Right hindlimb (tissue), 1 donor: ENCODE measurements at places on chromosomes 12 and 14.

DNA sequence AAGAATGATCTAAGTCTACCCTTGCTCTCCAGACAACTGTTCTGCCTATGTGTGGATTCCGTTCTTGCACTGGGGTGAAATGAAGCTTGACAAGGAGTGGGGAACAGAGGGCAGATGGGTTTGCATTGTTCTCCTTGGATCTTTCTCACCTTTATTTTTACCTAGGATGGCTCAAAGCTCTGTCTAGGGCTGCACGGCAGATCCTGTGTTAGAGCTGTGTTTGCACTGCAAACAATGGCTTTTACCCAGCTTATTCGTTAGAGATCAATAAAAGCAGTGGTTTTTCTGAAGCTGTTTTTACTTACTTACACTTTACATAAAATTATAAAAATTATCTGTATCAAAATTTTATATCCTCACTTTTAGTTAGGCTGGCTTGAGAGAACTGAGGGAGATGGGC is 105.1 kb downstream of the LRIG3 start:
- DNase-seq: no peak

- no peak for DNase-seq
Measured at GRCh38 chr14:102077382-102077709, 9.5 kb downstream of the HSP90AA1 start.

GRCh38 chr12:2633825-2634200 is 161.0 kb upstream of the FKBP4 start:
- DNase-seq: no peak

- DNase-seq: peak; percentile 55
Measured at GRCh38 chr12:49369411-49370145, 2.3 kb downstream of the SPATS2 start.

- no peak for DNase-seq
Measured at GRCh38 chr14:35989736-35990135, 163.6 kb downstream of the BRMS1L start.

DNA sequence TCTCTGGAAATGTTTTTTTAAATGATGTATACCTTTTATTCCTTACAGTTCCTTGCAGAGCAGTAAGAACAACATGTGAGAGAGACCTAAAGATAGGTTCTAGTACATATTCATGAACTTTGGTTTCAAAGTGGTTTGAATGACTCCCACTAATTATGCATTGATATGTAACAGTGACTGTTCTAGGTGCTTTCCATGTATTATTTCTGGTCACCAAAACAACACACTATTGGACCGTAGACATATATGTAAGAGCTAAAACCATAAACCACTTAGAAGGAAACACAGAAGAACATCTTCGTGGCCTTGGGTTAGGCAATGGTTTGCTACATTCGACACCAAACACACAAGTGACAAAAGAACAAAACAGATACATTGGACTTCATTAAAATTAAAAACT is 37.9 kb downstream of the SOX5 start:
- no peak for DNase-seq

DNA sequence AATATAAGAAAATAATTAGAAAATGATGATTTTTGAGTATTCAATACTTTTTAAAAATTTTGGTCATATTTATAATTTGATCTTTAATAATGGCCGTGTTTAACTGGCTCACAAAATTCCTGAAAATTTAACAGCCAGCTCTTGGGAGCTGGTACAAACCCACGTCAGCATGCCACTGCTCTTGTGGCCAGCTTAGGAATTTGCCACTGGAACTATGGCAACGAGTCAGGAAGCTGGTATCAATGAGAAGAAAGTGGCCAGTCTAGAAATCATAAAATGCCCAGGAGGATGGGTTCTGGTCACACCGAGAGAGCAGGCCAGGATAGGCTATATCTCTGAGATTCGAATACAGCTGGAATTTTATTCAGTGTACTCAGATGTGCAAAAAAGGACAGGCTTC is 72.2 kb upstream of the PLEKHG3 start:
- DNase-seq: no peak

DNA sequence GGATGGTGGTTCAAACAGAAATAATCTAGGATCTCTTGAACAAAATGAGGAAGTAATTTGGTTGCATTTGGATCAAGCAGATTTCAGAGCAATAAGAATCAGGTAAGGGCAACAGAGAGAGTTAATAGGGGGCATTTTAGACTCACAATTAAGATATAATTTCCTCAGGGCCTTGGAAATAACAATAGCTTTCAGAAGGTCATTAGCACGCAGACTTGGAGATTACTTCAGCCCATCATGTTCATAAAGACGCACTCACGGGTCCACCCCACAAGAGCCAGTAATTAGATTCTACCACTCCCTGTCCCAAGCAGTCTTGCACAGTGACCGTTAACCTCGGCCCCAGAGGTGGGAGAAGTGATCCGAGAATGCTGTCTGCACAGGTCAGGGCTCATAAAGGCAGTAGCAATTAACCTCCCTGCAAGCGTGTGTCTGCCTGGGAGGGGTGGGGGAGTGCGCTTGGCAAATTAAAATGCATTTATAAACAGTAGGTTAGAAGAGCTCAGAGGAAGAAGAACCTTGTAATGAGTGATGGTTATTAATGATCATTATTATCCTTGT is 125.7 kb upstream of the CCDC196 start:
- no peak for DNase-seq

DNA sequence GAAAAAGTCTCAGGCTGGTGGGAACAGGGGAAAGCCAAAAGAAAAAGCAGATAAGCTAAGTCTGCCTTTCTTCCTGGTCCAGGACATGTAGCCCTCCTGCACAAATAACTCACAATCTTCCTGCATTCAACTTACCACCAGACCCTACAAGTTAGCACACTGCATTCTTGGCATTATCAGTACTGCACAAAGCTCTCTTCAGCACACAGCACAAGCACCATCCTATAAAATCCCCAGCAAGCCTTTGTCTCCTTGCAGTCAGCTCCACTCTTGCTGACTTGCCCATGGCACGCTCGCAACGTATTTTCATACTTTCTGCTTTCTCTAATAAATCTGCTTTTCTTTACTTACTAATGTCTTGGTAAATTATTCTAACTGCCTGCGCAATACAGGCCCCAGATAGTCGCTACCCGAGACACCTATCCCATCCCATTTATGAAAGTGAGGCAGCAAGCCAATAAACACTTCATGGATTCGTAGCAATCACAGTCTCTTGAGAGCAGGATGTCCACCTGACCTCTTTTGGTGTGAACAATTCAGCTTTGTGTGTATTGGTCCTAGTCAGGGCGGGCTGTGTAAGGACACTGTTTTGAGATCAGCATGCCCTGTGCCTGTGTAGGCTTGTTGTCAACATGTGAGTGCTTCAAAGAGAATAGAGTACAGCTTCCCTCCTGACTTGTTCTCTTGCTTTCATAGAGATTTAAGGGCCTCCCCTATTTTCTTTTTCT is 49.0 kb downstream of the TMEM117 start:
- DNase-seq: no peak

DNA sequence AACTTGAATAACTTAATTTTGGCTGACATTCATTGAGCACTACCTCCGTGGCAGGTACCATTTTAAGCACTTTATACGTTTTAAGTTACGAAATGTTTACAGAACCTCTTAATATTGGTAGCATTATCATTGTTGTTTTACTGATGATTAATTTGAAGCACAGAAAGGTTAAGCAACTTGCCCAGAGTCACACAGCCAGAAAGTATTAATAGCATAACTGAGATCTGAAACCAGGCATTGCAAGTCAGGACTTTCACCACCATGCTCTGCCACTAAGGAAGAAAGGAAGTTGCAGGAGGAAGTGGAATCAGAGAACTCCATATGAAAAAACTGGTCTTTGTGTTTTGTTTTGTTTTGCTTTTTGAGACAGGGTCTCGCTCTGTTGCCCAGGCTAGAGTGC is 28.2 kb upstream of the BCAT1 start:
- no peak for DNase-seq

DNA sequence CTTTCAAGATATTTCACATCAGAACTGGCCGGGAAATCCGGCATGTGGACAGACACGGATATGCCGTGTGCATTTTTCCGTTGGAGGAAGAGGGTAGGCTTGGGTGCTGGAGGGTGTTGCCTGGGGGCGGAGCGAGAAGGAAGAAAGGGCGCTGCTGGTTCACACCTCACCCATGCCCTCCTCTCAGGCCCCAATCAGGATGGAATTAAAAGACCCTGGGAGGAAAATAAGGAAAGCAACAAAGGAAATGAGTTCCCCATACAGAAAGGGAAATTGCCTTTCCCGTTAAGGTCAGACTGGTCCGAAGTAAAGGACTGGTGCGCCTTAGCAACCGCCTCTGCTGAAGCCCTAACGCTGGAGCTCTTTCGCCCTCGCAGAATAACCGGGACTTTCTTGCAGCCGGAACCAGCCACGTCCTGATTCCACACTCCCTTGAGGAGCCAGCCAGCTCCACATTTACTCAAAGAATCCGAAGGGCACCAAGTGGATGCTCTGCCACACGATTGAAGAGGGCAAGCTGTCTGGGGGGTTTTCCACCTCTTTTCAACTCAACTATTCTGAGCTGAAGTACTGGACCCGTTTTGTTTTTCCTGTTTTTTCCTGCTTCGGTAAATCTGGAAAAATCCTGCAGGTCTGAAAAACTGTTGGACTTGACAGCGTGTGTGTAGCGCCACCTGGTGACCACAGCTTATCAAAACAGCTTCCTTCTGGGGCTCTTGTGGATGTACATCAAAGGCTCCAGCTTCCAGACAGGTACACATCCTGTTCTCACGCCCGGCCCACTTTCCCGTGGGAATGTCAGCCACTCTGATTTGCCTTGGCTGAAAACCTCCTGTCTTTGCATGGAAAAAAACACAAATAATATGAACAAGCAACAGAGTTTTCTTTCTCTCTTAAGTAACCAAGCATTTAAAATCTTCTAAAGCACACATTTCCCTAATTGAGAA is 37.6 kb upstream of the BCL2L14 start:
- DNase-seq: peak; percentile 86

GRCh38 chr14:75295491-75296345 is 17.1 kb downstream of the FOS start:
- peak; percentile 89 for DNase-seq

- no peak for DNase-seq
Measured at GRCh38 chr12:69527506-69528272, 57.5 kb downstream of the FRS2 start.

DNA sequence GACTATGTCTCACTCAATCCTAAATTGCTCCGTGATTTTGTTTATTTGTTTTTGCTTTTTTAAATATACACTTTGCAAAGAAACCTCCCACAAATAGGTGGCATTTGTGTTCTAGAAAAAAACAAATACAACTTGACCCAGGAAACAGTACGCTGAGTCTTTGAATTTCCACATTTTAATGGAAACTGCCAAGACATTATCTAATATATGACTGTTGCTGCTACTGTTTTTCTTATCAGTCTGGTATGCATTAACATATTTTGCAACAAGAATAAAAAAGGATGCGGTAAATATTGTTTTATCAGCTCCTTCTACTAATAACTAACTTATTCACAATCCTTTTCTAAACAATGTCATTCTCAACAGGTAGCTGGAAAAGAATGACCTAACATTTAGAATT is 187.4 kb downstream of the LRIG3 start:
- no peak for DNase-seq

DNA sequence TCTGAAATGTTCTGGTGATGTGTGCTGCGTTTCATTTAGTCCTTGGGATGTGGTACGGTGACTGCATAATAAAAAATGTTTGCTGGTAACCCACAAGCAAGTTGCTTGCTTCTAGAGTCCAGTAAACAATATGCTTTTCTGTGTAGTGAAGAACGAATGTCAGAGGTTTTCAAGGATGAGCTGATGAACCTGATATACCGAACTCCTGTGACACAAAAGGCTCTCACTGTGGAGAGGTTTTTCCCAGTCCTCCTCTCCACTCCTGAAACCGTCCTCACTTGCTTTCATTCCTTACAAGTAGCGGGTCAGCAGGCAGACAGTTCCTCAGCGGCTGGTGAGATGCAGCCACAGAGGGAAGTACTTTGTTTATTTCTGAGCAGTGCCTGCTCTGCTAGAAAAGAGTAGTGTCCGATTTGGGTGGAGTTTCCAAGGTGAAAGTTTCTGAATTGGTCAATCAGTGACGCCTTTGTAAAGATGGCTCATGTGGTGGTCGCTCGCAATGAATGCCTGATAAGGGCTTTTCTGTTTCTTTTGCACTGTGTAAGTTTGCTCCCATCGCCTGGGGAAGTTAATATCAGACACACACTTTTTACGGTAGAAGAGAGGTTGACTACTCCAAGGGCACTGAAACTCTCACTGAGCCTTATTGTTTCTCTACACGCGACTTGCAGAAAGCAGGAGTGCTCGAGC is 3.0 kb downstream of the ETV6 start:
- DNase-seq: no peak

GRCh38 chr12:18262514-18262913 is 1.2 kb downstream of the PIK3C2G start:
- no peak for DNase-seq

DNA sequence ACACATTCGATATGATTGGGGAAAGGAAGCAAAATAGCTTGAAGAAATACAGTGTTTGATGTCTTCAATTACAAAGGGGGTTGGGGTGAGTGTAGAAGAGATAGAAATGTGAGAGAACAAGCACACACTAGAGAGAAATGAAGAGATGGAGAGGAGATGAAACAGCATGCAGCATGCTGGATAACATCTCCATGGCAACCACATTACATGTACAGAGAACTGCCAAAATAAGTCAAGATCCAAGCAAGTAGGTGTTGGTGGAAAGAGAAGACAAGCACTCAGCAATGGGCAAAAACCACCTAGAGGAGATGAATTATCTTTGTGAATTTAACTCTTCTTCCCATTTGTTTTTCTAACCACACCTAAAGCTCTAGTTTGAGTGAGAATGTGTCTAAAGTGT is 289.8 kb downstream of the GRIN2B start:
- no peak for DNase-seq

DNA sequence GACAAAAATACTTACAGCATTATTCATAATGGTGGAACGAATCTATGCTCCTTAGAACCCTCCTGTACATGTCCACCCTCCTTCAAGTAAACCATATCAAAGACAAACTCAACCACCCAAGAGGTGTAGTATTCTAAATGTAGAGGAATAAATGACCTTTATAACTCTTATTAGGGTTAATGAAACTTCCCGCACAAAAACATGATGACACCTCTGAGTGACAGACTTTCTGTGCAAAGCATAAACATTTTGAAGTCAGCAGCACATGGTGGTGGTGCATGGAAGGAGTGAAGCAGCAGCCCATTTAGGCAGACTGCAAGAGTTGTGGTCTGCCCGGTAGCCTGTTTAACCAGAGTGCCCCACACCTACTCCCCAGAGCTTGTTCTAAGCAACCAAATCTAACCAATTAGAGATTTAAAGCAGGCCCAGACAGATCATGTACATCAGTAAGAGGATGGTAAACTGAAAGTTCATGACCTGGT is 615 bp upstream of the ASB8 start:
- no peak for DNase-seq

DNA sequence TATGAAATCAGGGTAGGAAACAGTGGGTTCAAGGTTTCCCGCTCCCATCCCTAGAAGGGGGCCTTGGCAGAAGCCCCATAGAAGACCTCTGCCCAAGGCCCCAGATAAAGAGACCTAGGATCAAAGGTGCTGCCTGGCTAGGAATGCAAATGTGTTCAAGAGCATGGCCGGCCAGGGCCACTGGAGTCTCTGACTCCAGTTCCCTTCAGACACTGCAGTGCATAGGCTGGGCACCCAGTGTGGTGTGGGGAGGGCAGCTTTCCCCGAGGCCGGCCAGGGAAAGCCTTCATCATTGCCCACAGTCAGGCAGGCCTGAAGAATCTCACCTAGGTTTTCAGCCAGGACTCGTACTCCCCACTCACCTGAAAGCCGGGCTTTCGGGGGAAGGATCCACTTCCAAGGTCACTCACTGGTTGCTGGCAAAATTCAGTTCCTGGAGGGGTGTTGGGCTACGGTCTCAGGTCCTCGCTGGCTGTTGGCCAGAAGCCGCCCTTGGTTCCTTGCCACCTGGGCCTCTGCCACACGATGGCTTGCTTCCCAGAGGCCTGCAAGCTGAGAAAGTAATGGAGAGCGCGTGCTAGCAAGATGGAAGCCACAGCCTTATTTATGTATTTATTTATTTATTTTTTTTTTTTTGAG is 9.7 kb upstream of the PEBP1 start:
- DNase-seq: no peak
